ENCODE measurements at places on chromosomes 1 and 21.

DNA sequence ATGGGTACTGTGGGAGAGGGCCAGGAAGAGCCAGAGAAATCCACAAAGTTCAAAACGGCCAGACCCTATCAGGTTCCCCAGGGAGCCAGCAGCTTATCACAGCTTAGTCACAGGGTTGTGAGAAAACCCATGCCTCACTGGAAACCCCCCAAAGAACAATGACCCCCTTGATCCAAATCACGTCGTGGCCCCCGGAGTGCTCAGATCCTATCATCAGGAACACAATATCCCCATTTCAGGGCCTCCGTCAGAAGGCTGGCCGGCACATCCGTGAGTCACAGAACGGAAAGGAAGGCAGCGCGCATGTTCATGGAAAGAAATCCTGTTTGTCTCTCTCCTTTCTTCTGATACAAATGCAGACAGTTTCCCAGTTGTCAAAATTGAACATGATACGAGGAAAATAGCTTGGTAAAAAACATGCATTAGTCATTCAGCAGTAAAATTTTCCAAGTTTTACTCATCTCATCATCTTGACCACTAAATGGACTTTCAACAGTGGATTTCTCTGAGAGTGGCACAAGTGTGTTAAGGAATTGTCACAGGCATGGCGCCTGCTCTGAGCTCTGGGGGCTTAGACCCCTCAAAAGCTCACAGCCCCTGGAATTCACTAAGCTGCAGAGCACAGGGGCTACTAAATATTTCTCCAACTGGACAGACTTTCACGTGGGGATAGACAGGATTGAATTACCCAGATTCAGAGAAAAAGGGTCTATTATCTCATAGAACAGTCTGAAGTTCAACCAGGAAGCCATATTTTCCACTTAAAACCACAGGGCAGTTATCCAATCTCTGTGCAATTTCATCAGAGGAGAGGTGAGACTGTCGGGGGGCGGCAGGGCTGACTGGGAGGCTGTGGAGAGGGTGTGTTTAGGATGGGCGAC lies 124.8 kb downstream of the RIPK4 start:
- DNase-seq, result no peak

- DNase-seq, result no peak
Measured at GRCh38 chr1:78691995-78692747, 42.5 kb downstream of the IFI44 start.

DNA sequence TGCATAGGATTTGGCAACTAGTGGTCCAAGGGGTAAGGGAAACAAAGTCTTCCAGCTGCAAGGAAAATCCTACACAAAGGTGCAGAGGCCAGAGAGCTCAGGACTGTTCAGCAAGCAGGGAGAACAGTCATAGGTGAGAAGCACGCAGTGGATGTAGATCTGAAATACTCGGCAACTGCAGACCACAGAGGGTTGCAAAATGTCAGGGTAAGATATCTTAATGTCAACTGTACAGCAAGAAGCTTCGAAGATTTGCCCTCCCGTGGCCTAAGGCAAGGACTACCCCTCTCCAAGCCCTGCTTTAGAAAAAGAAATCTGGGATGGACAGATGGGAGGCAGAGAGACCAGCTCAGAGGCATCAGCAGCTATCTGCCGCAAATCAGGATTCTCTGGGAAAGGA lies 153.4 kb upstream of the IRF2BP2 start:
- no peak for DNase-seq

- no peak for DNase-seq
Measured at GRCh38 chr1:184393962-184394361, 7.1 kb downstream of the C1orf21 start.

GRCh38 chr1:230186003-230186863 lies 119.2 kb downstream of the GALNT2 start:
- DNase-seq, result no peak

GRCh38 chr1:85585799-85586198 lies 5.2 kb downstream of the CCN1 start:
- no peak for DNase-seq

DNA sequence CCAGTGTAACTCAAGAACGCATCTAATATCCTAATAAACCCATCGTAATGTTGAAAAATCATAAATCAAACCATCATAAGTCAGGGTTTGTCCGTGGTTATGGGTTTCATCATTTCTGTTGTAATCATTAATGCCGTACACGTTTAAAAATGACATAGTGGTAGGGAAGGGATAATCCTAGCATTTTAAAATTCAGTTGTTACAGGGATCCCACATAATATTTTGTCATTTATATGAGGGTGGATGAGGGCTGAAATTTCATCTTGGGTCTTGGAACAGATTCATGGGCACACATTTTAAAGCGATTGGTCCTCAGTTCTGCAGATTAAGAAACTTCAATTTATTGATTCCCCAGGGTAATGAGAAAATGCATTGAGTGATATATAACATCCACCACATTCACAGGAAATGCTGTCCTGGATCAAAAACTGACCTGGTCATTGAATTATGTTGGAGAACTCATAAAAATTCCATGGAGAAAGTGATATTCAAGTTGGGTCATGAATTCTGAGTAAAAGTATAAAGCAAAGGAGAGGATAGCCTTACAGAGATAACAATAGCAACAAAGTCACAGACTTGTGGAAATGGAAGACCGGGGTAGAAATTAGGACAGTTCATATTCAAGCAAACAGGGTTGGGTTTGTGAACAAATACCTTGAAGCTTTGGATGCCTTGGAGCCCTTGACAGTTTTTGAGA lies 1527.3 kb upstream of the TPTE start:
- DNase-seq, result no peak

DNA sequence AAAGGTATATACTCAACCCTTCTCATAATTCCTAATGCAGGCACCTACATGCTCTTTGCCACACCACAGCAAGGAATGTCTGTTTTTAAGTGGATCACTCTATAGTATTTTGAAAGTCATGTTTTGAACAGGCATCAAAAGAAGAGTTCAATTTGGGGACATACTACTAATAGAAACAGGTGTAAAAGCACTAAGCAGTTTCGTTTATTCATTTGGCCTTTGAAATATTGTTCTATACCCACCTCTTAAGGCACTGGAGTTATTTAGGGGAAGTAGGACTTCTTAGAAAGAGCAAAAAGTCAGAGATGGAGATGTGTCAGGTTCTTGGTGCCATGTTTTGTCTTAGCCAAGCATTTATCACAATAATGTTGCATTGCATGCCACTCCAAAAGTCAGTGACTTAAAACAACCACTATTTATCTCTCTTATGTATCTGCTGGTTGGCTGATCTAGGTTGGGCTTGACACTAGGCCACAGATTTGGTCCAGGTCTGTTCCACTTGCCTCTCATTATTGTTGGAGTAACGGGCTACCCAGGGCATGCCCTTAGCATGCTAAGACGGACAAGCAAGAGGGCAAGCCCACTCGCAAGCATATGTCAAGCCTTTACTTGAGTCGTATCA lies 107.5 kb downstream of the RGL1 start:
- DNase-seq, result no peak

GRCh38 chr1:35557118-35557610 lies at the start of gene KIAA0319L:
Gene KIAA0319L (minus strand): TSS chr1:35557403. CDS start chr1:35554491, 2,912 bp downstream.
- DNase-seq, result no peak

- no peak for DNase-seq
Measured at GRCh38 chr1:170623171-170623570, 40.8 kb upstream of the PRRX1 start.

DNA sequence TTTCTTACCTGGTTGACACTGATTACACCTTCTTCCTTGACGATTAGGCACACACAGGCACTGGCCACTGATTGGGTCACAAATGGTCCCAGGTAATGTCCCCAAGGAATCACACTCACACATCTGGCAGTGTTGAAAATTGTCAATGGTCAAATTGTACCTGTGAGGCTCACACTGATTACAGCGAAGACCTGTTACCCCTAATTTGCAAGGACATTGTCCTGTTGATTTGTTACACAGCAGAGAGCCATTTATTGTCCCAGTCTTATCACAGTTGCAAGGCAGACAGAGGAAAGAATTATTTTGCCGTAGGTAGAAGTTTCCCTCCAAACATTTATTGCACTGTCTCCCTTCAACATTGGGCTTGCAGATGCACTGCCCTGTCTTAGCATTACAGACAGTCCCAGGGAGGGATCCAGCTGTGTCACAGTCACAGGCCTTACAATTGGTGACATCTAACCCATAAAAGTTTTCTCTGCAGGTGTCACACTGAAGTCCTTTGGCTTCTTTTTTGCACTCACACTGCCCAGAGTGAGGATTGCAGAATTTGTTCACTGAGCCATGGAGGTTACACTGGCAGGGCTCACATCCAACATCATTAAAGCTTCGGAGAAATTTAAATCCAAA lies 176.6 kb downstream of the USH2A start:
- no peak for DNase-seq

GRCh38 chr1:7719468-7720094 lies 51.5 kb upstream of the VAMP3 start:
- no peak for DNase-seq

GRCh38 chr1:168476588-168477385 lies 67.0 kb downstream of the XCL2 start:
- DNase-seq, result no peak

DNA sequence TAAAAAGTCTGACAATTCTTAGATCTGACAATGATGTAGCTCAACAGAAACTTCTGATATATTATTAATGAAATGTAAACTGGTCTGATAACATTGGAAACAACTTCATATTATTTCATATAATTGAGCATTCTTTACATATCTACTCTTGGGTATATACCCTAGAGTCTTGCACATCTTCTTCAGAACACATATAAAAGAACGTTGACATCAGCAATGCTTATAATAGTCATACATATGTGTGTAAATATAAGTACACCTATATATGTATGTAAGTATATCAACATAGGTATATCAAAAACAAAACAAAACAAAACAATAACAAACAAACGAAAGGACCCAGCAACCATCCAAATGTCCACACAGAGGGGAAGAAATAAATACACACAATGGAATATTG lies 38.4 kb downstream of the NRIP1 start:
- DNase-seq, result no peak

DNA sequence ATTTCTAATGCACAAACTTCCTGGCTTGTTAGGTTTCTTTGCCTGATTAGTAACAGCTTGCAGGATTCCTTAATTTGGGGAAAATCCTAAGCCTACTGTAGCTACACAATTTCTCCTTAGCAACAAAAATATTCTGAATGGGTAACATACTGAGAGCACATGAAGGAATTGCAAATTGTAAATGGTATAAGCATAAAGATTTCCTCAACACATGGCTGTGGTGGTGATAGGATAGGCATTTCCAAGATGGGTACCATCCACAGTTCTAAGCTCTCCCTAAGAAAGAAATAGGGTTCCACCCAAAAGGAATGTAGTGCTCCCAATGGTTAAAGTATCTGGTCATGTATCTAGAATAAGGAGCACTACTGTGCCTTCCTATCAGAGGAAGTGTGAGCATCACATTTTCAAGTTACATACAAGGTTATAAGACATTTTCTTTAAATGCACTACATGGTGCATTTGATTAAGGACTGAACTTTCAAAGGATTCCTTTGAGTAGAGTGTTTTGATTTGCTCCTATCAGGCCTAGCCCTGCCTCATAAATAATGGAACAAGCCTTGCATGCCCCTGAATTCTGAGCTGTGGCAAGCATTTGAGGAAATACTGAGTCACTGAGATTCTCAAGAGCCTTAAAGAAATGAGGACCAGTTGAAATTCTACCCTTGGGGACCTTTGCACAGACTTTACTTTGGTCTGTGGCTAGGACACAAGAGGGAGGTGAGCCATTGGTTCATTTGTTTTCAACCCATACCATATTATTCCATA lies 286.4 kb downstream of the PTBP2 start:
- DNase-seq, result no peak

- DNase-seq, result no peak
Measured at GRCh38 chr1:51218570-51218969, 17.5 kb upstream of the RNF11 start.

DNA sequence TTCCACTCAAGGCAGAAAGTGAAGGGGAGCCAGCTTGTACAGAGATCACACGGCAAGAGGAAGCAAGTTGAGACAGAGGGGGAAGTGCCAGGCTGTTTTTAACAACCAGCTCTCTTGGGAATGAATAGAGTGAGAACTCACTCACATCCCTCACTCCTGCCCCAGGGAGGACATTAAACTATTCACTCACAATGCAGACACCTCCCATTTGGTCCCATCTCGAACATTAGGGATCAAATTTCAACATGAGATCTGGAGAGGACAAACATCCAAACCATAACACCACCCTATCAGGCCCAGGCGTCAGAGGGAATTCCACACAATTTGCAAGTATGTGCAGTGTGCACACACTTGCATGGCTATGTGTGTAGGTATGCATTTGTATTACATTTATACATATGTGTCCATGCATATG lies 62.7 kb downstream of the DMAP1 start:
- no peak for DNase-seq

DNA sequence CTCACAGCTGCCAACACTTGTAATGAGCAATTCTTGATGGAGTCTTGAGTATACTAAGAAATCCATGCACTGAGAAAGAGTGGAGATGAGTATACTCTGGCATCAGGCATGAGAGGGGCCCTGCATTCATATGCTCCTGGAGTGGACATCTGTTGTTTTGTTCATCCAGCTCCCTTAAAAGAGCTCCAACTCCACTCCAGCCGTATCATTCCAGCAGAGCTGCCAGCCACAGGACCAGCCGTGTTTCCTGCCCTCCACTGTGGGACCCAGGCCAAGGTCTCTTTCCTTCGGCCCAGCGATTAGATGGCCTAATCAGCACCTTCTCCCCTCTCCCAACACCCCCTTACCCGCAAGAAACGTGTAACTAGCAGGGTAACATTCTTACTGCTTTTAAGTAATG lies 144.5 kb downstream of the OMA1 start:
- DNase-seq, result no peak

- DNase-seq, result no peak
Measured at GRCh38 chr1:162893612-162893908, 32.6 kb upstream of the CCDC190 start.

GRCh38 chr1:240611228-240611618 lies 732 bp downstream of the GREM2 start:
- no peak for DNase-seq

- no peak for DNase-seq
Measured at GRCh38 chr1:6116137-6116536, 64.0 kb downstream of the CHD5 start.

- DNase-seq, result no peak
Measured at GRCh38 chr1:81596341-81596740, 204.4 kb upstream of the ADGRL2 start.

GRCh38 chr1:25117233-25117823 lies 115.0 kb downstream of the SYF2 start:
- DNase-seq, result no peak

All from T-helper 2 cell (primary cell).